Dermis blood vessel endothelial cell (primary cell): ENCODE measurements at places on chromosomes 4 and X.

DNA sequence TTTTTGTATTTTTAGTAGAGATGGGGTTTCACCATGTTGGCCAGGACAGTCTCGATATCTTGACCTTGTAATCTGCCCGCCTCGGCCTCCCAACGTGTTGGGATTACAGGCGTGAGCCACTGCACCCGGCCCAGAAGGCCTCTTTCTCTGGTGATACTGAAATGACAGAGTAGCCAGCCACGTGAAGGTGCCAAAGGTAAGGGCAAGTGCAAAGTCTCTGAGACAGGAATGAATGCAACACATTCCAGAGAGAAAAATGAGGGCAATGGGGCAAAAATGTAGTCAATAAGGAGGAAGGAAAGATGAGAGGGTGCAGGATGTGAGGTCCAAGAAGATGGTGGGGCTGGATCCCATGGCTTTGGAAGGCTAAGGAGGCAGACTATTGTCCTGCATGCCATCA, 176.0 kb downstream of the NR3C2 start:
- DNase-seq = no peak

- DNase-seq = no peak
These were observed 333.1 kb upstream of the RASGEF1B start for GRCh38 chr4:81804849-81805248.

DNA sequence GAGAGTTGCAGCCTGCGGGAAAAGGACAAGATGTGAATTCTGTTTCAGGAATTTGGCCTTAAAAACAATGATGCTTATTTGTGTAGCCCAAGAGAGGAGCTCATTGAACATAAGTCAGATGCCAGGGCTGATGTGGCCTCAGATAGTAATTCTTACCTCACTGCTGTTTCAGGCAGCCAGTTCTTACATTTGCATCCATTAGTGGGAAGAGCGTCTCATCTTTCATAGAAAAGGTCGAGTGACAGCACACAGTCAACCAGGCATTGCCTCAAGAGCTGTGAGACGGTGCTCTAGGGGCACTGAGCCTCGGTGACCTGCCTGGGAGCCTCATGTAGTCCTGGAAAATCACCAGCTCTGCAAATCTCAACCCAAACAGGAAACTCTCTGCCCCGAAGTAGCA, 174.9 kb upstream of the FRG1 start:
- DNase-seq = no peak

DNA sequence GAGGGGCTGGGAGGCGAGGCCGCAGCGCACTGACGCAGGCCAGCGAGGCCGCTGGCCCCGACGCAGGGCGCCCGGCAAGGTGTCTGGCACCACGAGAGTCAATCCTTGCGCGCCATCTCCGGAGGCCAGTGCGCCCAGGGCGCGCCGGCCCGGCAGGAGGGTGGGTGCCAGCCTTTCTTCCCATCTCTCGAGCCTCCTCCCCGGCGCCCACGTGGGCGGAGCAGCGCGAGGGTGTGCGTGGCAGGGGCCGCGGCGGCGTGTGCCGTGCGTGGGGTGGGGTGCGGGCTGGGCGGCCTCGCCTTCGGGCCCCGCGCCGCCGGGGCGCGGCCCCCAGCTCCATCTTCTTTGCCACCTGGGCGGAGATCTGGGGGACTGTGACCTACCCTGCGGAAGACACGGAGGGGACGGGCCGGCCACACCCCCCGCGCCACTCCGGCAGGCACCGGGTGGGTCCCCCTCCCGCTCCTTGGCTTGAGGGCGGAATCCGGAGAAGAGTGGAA, 877 bp downstream of the JAKMIP1 start:
- no peak for DNase-seq

GRCh38 chrX:50372966-50373365, 97.7 kb downstream of the DGKK start:
- no peak for DNase-seq

DNA sequence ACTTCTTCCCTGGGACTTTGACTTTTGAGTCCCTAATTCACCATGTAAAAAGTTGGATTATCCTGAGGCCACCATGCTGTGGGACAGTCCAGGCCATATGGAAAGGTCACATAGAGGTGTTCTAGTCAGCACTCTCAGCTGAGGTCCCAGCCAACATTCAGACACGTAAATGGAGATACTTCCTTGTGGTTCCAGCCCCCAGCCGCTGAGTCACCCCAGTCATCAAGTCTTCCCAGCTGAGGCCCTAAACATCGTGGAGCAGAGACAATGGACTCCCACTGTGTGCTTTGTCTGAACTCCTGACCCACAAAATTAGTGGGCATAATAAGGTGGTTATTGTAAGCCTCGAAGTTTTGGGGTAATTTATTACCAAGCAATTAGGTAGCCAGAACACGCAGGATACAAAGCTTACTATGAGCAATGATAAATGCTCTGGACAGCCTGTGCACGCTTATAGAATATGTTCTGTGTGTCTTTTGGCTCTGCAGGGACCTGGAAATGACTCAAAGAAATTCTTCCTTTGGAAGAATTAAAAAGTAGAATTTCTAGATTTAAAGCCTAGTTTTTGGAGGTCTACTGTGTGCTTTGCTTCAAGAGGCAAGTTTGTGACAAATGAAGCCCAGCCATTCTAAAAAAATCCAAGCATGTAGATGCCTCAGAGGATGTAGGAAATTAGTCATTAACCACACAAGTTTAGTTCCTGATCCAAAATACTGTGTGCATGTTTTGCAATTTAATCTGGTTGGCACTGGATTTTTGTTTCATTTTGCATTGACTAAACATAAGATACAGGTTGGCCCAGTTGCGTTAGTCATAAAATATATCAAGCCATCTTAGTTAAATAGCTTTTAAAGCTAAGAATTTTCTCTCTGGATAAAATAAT, 33.2 kb upstream of the SLC9A7 start:
- peak; percentile 88 for DNase-seq

DNA sequence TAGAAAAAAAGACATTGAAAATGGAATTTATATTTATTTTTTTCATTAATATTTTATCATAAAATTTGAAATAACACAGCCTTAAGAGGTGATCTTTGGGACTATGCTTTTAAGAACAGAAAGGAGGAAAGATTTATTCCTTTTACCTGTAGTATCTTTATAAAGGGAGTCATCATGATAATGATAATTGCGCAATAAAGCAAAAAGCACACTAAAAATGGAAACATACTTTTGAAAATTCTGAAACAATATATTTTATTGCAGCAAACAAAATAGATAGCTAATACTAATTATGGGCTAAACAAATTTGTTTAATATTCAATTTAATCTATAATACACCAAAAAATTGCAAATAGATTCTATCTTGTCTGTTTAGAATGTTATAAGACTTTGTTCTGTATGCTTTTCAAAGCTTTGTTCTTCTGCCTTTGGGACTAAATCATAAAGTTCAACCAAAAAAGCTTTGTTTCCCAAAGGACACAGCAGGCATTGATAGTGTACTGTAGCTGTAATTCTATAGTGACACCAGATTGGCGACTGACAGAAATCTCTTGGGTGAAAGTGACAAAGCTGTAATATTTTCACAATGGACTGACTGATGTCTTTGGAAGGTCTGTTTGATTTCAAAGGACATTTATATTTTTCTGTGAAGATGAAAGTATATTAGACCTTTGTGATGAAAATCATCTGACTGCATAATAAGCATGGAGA, 2156.6 kb upstream of the TENM3 start:
- no peak for DNase-seq

- no peak for DNase-seq
These were observed 2.0 kb downstream of the ERCC6L start for GRCh38 chrX:72236841-72237240.
